ENCODE measurements at places on chromosomes 1 and 21.

DNA sequence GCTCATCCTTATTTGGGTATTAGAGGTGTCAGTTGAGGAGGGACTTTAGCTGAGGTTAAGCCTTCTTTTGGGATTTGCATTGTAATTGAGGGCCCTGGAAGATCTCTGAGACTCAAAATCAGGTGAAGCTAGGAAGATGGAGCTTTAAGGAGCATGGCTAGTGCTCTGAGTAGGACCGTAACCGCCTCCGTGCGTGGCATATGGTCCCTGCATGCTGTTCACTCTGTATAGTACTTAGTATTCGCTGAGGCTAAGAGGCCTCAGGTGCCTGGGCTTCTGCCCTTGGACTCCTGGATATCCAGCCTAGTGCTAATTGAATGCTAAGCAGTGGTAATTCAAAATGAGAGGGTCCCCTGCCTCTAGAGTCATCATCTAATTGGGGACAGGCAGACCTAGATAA lies 22.5 kb downstream of the NSUN4 start:
- DNase-seq = no peak

DNA sequence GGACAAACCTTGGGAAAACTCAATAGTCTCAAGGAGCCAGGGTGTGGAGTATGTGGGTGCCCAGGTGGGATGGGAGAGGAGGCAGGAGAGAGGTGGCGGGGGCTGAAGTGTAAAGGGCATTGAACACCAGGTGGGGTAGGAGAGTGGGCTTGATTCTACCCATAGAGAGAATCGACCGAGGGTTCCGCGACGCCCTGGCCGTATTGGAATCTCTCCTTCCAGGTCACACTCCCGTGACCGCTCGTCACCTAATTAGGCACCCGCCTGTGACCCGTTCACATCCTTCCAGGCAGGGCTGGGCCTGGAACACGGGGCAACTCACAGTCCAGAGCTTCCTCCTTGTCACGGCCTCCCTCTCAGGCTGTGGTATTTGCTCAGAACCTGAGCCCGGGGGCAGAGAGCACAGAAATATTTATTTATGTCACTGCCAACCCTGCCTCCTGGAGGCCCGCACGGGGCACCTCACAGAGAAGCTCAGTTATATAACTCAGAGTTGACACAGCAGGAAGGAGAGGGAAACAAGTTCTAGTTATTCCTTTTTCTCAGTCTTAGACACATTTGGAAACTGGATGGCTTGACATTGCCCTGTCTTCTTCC lies 12.0 kb downstream of the NCMAP start:
- DNase-seq = no peak

GRCh38 chr1:77938651-77939050 lies 40.2 kb downstream of the FUBP1 start:
- DNase-seq = no peak

DNA sequence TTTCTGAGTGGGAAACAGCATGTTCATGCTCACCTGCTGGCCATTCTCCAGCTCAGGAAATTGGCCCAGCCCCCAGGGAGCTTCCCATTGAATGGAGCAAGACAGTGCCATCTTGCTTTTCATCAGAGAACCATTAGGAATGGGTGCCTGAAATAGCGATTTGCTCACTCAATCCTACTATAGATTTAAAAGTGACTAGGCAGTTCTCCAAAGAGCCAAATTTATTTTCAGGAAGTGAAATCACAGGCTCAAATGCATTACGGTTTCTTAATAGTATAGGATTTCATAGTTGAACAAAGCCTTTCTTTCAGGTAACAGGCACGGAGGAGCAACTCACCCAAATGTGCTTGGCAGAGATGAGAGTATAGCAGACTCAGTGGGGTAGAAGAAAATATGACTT lies 272.1 kb downstream of the GRIK1 start:
- DNase-seq = no peak

DNA sequence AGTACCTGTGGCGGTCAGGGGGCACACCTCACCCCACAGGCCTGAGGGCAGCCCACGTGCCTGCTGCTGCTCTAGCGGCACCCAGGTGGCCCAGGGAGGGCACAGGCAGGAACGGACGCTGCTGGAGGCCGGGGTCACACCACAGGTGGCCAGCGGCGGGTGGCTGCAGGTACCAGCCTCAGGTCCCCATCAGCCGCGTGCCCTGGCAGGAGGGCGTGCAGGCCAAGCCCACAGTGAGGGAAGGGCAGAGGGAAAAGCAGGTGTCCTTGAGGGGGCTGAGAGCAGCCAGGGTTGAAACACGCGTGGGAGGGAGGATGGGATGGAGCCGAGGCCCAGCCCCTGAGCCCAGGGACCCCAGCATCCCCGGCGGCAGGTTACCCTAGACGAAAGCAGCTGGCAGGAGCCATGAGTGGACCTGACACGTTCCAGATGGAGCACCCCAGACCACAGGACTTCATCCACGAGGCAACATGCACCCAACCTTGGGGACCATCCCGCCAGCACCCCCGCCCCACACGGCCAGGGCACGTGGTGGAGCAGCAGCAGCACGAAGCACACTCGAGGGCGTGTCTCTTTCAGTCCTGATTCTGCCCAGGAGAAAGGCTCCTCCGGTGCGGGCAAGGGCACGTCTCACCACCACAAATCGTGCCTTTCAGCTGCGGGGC lies 3.7 kb downstream of the SLC19A1 start:
- no peak for DNase-seq

DNA sequence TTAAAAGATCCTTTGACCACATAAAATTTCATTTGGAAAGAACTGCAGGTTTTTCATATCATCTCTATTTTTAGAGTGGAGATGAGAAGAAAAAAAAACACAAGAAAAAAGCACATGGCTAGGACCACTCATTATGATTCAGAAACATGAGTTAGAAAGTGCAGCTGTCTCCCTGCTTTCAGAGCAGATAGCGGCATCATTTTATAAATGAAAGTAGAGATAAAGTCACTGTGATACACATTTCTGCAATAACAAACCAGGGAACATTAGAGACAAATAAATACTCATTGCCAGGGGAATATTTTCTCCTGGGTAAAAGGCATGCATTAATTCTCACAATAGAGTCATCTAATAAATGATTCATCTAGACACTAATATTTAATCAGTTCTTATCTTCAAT lies 87.5 kb upstream of the PLPPR4 start:
- DNase-seq = no peak

GRCh38 chr1:117367046-117368025 lies at the start of gene MAN1A2:
TSS of gene MAN1A2 (plus strand) at chr1:117367449. CDS start at chr1:117368184, 735 bp downstream.
- DNase-seq = peak; percentile 66

GRCh38 chr1:166069390-166069789 lies 97.4 kb downstream of the FAM78B start:
- no peak for DNase-seq

DNA sequence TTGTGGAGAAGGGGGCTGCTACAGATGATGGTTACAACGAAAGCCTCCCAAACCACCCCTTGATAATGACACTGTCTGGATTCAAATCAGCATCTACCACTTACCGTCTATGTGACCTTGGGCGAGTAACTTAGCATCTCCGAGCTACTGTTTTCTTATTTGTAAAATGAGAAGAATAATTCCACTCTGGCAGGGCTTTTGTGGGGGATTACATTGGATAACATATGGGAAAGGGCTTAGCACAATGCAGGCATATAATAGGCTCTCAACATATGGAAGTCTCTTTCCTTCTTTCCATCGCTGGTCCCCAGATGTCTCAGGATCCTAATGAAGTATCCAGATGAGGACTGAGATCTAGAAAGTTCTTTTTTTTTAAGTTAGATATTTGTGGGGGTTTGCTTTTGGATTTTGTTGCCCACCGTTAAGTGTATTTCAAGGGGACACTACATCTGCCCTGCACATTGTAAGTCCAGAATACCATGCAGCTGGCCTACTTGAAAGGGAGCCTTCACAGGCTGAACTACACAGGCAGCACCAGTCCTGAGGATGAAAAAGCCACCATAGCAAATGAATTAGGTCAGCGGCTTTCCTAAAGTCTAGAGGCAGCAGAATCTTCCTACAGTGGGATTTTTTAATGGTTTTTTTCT lies 172.2 kb upstream of the IRF2BP2 start:
- no peak for DNase-seq

GRCh38 chr1:230458509-230458908 lies 32.4 kb upstream of the PGBD5 start:
- no peak for DNase-seq

- no peak for DNase-seq
These were observed 55.9 kb downstream of the CAMSAP2 start for GRCh38 chr1:200794506-200795065.

- no peak for DNase-seq
These were observed 4.0 kb downstream of the DIRAS3 start for GRCh38 chr1:68046423-68046822.

DNA sequence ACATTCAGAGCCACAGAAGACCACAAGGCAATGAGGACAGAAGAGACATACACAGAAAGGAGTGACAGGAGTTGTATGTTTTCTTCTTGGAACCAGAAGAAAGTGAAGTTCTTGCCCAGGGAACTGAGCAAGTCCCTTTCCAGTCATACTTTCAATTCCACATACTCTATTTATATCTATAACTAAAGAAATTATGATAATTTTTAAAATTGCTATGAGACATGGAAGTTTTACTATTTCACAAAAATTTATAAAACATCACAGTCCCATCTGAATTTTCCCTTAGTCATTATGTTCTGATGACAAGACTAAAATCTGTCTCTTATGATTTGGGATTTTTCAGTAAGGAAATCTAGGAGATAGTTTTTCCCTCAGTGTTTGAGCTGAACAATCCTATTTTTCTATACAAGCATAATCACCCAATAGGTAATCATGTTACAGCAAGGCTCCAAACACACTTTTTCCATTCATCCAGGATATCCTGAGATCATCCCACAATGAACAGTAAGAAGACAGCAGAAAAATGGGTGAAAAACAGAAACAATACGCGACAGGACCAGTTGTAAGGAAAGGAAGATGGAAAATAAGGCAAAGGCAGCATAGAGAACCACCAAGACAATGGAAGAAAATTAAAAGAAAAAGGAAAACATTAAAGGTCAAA lies 154.6 kb downstream of the VAV3 start:
- no peak for DNase-seq

GRCh38 chr1:202376247-202376646 lies 27.7 kb downstream of the PPP1R12B start:
- DNase-seq = no peak

DNA sequence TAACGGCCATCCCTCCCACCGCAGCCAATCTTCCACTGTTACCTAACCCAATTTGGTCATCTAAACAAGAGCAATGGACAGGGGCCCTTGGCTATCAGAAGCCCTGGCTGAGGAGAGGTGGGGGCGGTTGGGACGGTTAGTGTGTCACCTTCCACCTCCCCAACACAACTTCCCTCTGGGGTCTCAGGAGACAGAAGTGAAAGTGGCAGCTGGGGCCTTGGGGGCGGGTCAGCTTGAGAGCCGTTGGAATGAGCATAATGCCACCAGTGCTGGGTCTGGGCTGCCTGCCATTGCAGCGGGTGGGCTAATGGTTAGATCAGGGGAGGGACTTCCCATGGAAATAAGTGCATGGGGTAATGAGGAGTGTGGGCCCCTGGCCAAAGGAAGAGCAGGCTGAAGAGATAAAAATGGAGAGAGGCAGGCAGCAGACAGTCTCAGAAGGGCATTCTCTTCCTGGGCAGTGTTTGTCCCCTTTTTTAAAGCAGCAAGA lies 7.9 kb downstream of the MEF2D start:
- no peak for DNase-seq

- no peak for DNase-seq
These were observed 31.9 kb downstream of the CDCP2 start for GRCh38 chr1:54120698-54121481.

DNA sequence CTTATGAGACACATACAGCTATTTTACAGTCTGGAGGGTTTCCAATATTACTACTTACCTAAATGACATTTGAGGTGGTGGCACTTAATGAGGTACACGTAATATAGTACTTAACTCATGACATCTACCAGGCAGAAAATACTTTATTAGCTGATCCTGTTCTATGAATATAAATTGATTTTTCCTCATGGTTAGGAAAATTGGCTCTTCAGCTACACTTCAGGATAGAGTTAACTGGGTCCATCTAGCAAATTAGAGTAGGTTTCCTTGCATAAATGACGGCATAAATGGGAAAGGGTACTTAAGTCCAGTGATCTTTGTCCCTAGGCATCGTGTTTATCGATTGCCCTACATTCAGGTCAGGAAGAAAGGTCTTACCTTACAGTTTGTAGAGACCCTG lies 988.8 kb upstream of the TMPRSS15 start:
- no peak for DNase-seq

- no peak for DNase-seq
These were observed 911.1 kb downstream of the KCNT2 start for GRCh38 chr1:195697130-195697529.

DNA sequence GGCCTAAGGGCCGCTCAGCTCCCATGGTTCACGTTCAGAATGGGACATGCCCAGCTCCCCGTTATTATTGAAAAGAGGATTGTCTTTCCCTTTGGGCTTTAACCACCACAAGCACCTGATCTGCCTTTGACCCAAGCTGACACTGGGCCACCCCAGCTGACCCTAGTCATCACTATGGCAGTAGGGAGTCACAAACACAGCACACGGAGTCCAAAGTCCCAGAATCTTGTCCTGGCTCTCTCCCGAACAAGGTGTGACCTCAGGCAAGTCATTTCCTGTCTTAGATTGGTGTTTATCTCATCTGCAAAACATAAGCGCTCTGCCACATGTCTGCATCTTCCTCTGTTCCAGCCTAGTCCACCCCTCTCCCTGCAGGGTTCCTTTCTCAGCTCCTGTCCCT lies 31.5 kb downstream of the IGFN1 start:
- DNase-seq = no peak

- DNase-seq = no peak
These were observed 497.5 kb downstream of the RWDD3 start for GRCh38 chr1:95731466-95731865.

DNA sequence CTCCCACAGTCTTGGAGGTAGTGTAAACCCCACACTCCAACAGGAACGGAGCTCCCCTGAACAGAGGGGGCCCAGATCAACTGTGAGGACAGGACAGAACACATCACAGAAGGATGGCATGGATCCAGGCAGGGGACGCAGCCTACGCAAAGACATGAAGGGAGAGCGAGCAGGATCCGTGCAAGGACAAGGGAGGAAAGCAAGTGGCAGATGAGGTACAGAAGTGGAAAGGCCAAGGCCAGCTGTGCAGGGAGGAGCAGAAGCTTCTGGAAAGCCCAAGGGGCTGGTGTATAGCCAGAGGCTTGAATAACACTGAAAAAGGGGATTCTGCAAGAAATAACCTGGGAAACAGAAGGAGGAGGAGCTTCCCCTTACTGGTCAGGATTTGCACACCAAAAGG lies 81.2 kb downstream of the SIPA1L2 start:
- no peak for DNase-seq

GRCh38 chr1:201088395-201088794 lies 23.8 kb downstream of the CACNA1S start:
- no peak for DNase-seq

DNA sequence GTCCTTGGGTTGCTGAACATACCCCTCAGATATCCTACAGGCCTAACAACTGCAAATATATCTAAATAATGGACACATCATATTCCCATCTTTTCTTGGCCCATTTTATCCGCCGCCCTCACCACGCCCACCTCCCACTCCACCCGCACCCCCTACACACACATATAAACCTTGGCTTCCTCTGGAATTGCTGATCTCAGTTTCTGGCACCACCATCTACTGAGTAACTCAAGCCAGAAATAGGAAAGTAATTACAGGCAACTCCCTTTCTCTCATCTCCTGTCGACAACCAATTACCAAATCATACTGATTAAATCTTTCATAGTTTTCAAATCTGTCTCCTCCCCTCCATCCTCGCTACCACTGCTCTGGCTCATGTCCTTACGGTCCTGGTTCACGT lies 4.7 kb downstream of the RGS8 start:
- no peak for DNase-seq

All from NCI-H2081 (cell line).